ENCODE measurements at places on chromosomes 7 and 10. TPM values are rescaled to one million over a fixed set of nuclear protein-coding genes. Genes with fewer than 3 reads are reported as not detected.

AGAP6 gene
- total RNA-seq, result 27.1 TPM

ARID5B gene
- total RNA-seq, result 41.2 TPM

BMPER gene
- not detected for total RNA-seq

SRI gene
- 109 TPM for total RNA-seq

IDI1 gene
- total RNA-seq, result 47.1 TPM

DYDC2 gene
- total RNA-seq, result not detected

FAM25G gene
- total RNA-seq, result not detected

VGF gene
- 0.15 TPM for total RNA-seq

FGL2 gene
- total RNA-seq, result 1.1 TPM

SRPK2 gene
- 48.5 TPM for total RNA-seq

PIK3AP1 gene
- total RNA-seq, result 0.72 TPM

PRSS37 gene
- not detected for total RNA-seq

FGFR2 gene
- total RNA-seq, result not detected

GATAD1 gene
- 14.3 TPM for total RNA-seq

CFAP69 gene
- not detected for total RNA-seq

GNAI1 gene
- 0.33 TPM for total RNA-seq

SRRM3 gene
- total RNA-seq, result not detected

MOGAT3 gene
- not detected for total RNA-seq

VWDE gene
- total RNA-seq, result 3.2 TPM

CC2D2B gene
- total RNA-seq, result not detected

PPP3CB gene
- 48.5 TPM for total RNA-seq

ASB10 gene
- total RNA-seq, result not detected

CPN1 gene
- total RNA-seq, result not detected

RAB11FIP2 gene
- 17.9 TPM for total RNA-seq

CFTR gene
- not detected for total RNA-seq

AKR1C4 gene
- not detected for total RNA-seq

SH2D4B gene
- 0.10 TPM for total RNA-seq

ADAM12 gene
- total RNA-seq, result 0.65 TPM

MACC1 gene
- 0.22 TPM for total RNA-seq

Data from activated CD4-positive, alpha-beta T cell treated with anti-CD3 and anti-CD28 coated beads, Interleukin-2, amount 10 ng/mL, durations not matched to agents 7 days and 5 days (primary cell).